Activated CD4-positive, alpha-beta T cell treated with anti-CD3 and anti-CD28 coated beads, Interleukin-2, amount 10 ng/mL, durations not matched to agents 7 days and 5 days (primary cell): ENCODE measurements at places on chromosomes 16 and 17. TPM values are rescaled to one million over a fixed set of nuclear protein-coding genes. Genes with fewer than 3 reads are reported as not detected.

DNA sequence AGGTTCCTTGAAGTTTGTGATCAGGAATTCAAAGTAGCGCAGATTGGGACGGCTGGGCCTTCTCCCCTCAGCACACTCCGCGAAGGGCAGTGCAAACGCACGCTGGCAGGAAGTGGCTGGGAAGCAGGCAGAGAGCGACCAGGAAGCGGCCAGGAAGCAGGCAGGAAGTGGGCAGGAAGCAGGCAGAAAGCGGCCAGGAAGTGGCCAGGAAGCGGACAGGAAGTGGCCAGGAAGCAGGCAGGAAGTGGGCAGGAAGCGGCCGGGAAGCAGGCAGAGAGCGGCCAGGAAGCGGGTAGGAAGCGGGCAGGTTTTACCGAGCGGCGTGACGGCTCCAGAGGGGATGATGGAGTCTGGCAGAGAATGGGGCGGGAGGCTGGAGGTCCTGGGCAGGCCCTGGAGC, 3.2 kb downstream of the DPEP1 start:
- peak; percentile 26 for DNase-seq

GRCh38 chr17:50465171-50465570, 3.5 kb downstream of the CHAD start:
- no peak for DNase-seq

- no peak for DNase-seq
These were observed 81.0 kb upstream of the MYOCD start for GRCh38 chr17:12584727-12585126.

DNA sequence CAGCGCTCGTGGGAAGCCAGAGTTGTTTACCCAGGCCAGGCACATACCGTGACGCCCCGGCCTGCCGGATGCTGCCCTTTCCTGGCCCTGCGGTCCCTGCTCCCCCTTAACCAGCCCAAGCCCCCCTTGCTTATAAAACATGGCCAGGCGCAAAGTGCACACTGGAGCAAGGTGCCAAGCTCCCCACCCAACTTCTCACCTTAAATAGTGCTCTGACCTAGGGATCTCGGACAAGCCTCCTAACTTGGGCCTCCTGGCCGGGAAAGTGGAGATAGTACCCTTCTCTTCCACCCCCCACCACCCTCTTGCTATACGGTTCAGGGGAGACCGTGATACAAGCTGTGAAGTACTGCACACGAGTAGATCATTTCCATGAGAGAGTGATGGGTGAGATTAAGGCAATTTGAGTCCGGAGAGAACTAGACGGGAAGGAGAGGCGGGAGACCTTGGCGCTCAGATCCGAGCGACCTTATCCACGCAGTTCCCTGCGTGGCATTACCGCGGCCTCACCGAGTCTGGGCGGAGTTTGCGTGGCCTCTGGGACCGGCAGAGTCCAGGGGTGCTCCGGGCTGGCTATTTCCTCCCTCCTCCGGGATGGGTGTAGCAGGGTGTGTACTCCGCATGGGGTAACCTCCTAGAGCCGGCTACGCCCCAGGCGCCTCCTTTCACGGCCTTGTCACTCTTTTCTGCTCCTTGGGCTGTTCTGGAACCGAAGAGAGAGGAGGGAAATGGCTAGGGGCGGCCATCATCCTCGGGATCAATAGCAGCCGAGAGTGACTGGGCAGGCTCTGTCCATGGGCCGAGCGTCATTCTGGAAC, 4.4 kb upstream of the LHX1 start:
- DNase-seq = no peak

GRCh38 chr17:16969931-16970906, 1.7 kb downstream of the TNFRSF13B start:
- DNase-seq = no peak

DNA sequence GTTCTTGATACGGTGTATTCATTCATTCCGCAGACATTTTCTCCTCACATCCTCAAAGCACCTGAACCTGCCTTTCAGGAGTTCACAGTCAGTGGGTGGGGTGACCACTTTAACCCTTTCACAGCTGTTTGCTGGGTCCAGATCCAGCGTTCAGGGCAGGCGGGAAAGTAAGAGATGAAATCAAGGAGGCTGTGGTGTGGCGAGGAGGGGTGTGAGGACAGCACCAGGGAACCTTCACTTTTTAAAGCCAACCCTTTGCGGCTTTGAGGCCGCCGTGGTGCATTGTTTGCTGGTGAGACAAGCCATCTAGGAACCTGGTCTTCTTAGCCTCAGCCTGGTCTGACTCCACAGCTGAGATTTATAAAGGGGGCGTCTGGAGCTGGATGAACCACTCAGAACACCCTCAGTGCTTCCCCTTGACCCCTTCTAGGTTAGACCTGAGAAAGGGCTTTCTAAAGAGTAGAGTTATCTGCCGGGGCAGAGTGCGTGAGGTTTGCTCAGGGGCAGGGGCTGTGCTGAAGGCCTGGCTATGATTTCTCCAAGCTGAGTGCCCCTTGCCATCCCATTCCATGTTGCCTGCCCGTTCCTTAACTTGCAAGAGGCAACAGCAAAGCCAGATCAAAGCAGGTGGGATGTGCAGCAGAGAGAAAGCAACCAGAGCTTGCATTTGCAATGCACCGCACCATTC, 933 bp downstream of the CCR7 start:
- peak; percentile 73 for DNase-seq

- DNase-seq = no peak
These were observed 26.8 kb downstream of the ACLY start for GRCh38 chr17:41892021-41892376.

DNA sequence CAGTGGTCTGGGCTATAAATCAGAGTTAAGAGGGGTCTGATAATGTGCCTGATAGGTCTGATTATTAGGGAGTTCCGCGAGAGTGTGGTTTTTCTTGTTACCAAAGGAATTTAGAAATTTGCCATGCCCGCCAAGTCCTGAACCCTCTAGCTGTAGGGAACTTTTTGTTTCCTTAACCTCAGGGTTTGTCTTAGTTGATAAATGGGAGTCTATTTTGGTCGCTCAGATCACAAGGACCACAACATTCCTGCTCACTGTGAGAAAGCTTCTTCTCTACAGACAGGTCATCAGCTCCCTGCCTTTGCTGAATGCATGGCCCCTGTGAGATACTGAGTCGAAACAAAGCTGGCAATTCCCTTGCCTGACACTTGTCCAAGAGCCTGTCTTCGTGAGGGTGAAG, 497.8 kb downstream of the HS3ST4 start:
- no peak for DNase-seq

GRCh38 chr17:50871364-50871763, 5.2 kb upstream of the TOB1 start:
- peak; percentile 80 for DNase-seq

DNA sequence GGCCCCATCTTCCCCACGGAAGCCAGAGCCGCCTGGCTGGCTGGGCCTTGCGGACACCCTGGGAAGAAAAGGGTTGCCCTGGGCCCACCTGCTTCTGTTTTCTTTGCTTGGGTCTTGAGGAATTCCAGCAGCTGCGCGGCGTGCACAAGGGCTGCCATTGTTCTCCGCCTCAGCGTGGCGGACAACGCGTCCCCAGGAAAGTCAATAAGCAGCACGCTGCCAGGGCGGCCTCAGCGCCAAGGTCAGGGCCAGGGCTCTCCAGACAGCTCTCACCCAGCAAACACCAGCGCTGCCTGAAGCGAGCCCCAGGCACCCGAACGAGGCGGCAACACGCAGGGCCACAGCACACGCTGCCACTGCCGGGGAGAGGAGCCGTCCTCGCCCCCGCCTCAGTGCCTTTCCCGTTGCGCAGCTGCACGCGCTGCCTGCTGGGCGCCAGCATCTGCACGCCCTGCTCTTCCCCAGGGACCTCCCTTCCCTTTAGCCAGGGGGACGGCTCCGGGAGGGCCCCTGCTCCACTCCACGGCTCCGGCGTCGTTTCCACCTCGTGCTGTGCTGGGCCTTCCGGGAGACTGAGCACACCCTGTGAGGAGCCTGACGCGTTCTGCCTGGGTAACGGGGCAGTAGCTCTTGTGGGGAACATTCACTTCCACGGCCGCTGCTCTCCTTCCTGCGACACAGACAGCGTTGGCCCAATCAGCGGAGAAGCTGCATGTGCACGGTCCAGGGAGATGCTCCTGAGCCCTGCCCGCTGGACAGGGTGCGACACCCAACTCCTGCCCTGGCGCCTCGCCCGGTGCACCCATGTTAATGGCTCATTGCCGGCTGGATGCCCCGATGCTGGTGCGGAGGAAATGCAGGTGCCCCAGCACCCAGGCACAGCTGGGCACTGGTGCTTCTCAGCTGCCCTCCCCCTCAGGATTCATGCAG, 57.8 kb downstream of the LMF1 start:
- DNase-seq = no peak

DNA sequence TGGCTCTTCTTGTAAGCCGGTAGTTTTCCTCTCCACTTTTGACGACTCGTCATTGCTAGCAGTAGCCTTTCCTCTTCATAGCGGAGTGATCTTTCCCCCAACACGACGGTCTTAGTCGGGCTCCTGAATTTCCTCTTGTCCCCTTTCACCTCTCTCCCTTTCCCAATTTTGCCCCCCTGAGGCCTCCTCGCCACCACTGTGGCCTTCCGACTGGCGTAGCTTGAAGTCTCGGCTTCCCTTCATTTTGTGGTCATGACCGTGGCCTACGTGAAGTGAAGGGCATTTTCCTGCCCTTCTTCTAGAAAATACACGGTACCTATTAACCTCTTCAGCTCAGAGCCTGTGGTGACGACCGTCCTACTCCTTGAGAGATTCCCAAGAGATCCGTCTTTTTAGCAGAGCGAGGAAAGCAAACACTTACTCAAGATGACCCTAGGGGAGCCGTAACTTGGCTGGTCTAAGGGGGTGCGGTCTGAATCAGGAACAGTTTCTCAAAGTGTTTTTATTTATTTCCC, 787 bp downstream of the PRKAR1A start:
- no peak for DNase-seq

GRCh38 chr16:69939821-69940585, 11.1 kb upstream of the CLEC18A start:
- DNase-seq = no peak

DNA sequence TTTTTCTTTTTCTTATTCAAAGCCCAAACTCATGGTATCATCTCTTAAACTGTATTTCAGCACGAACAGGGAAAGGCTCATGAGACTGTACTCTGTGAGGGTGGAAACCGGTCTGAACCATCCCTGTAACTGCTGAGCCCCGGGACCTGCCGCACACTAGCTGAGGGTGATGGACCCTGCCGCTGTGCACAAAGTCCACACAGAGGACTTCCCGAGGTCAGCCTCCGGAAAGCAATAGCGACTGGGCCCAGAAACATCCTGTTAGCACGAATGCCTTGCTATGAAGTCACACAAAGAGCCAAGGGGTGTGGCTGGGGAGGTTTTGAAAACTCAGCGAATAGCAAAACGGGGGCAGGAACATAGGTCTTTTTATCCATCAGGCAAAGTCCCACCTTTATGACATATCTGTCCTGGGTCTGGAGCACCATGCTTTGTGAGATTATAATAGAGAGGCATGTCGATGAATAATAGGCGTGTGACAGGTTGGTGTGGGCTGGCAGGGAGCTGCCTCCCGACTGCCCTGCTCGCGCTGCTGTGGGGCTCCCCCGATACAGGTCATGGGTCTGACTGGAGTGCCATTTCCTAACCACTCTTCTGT, 33.4 kb downstream of the CDK5R1 start:
- peak; percentile 66 for DNase-seq

GRCh38 chr16:70692873-70693671, 7.2 kb upstream of the MTSS2 start:
- DNase-seq = no peak

The KRT36 gene
- total RNA-seq = not detected

The KRTAP4-3 gene
- total RNA-seq = not detected

The MRM3 gene
- total RNA-seq = 16.9 TPM

The ZFHX3 gene
- 1.5 TPM for total RNA-seq

The SCARF1 gene
- total RNA-seq = 1.0 TPM

The KRTAP2-2 gene
- not detected for total RNA-seq

The HES7 gene
- total RNA-seq = 0.15 TPM

The HID1 gene
- total RNA-seq = 0.44 TPM

The UNC45B gene
- total RNA-seq = 0.10 TPM
